ENCODE measurements at places on chromosomes 13 and 19. TPM values are rescaled to one million over a fixed set of nuclear protein-coding genes. Genes with fewer than 3 reads are reported as not detected.

The SKA3 gene
- 0.14 TPM for total RNA-seq

The SLITRK5 gene
- total RNA-seq, result 0.11 TPM

The CD37 gene
- total RNA-seq, result 4.7 TPM

The RNF225 gene
- total RNA-seq, result not detected

The LDLR gene
- 10.1 TPM for total RNA-seq

The ZNF490 gene
- 1.6 TPM for total RNA-seq

The STARD13 gene
- 8.6 TPM for total RNA-seq

The KANK3 gene
- 7.1 TPM for total RNA-seq

The SIAH3 gene
- total RNA-seq, result 0.02 TPM

The NLRP8 gene
- total RNA-seq, result not detected

- no peak for DNase-seq
- no peaks in the 10 kb centered on the region for H3K36me3 ChIP-seq
- H3K27ac ChIP-seq, result no peak overlapping the region
- H3K4me1 ChIP-seq, result no peaks in the 10 kb centered on the region
- H3K4me3 ChIP-seq, result no peak overlapping the region
Observed at GRCh38 chr19:1736280-1736679, 17.0 kb upstream of the ONECUT3 start.

DNA sequence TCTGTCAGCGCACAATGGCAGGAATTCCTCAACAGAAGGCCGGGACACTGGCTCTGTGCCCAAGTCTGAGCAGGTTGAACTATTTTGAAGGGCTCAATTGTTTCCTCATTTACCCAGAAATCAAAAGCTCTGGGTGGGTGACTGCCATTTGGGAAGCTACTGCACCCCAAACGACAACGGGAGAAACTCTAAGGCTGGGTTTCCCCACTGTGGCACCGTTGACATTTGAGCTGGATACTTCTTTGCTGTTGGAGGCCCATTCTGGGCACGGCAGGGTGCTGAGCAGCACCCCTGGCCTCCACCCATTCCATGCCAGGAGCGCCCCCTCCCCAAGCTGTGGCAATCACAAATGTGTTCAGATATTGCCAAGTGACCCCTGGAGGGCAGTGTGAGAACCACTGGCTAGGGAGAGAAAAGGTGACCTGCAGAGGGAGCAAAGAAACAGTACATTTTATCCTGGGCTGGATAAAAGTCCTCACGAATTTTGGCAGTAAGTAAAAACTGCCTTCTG, 62.5 kb downstream of the RFX2 start:
- H3K27ac ChIP-seq, result no peak overlapping the region
- no peak for DNase-seq
- H3K27me3 ChIP-seq, result no peaks in the 10 kb centered on the region

DNA sequence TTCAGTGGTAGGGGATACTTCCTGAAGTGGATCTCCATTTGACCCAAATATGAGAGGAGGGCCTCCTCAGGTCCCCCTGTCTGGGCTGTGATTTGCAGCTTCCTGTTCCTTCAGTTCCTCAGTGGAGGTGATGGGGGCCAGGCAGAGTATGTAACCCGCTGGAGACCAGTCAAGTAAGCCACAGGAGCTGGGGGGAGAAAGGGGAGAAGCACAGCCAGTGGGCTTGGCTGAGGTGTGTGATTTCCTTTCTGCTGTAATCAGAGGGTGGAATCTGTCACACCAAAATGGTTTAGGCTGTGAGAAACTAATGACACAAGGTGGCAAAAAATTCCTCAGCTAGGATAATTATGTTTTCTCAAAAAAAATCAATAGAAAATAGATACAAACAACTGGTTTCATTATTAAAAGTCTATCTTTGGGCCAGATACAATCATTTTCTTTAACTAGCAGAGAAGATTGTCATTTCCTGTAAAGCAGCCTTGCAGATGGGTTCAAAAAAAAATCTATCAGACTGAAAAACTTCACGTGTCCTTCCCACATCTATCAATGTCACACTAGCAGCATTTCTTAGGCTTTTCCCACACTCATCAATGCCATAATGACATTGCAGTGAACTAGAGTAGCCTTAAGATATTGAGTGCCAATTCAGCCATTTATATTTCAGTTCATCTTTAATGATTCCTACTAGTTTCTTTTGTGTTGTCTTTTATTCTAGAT, 1660.3 kb downstream of the EFNB2 start:
- no peaks in the 10 kb centered on the region for H3K27me3 ChIP-seq
- H3K4me1 ChIP-seq, result no peaks in the 10 kb centered on the region
- H3K4me3 ChIP-seq, result no peak overlapping the region
- no peak overlapping the region for H3K27ac ChIP-seq
- H3K36me3 ChIP-seq, result no peaks in the 10 kb centered on the region

GRCh38 chr13:114148521-114148855, 16.1 kb upstream of the RASA3 start:
- no peak overlapping the region for H3K27ac ChIP-seq
- no peaks in the 10 kb centered on the region for H3K36me3 ChIP-seq
- H3K4me3 ChIP-seq, result no peak overlapping the region
- no peaks in the 10 kb centered on the region for H3K27me3 ChIP-seq

DNA sequence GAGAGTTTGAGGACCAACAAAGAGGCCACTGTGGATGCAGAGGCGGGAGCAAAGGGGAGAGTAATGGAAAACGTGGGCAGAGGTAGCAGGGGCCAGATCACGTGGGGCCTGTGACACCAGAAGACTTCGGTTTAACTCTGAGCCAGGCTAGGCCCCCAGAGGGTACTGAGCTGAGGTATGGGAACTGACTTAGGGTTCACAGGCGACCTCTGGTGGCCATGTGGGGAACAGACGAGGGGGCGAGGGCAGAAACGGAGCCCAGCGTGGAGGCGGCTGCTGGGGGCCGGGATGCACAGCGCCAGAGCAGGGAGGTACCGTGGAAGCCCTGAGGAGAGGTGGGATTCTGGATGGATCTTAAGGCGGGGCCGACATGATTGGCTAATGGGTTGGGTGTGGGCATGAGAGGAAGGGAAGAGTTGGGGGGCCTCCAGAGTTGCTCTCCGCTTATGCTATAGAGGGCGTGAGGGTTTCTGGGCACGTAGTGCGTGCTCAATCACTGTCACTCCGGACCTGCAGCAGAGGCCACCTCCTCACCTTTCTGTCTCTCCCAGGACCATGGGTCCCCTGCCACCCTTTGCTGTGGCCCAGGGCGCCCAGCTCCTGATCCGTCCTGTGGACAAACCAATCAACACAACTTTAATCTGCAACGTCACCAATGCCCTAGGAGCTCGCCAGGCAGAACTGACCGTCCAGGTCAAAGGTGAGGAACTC, 13.7 kb downstream of the PVR start:
- peak; percentile 81 for DNase-seq
- no peaks in the 10 kb centered on the region for H3K27me3 ChIP-seq
- peaks cover 5% of the 10 kb centered on the region for H3K4me1 ChIP-seq
- H3K4me3 ChIP-seq, result no peak overlapping the region
- no peak overlapping the region for H3K27ac ChIP-seq

- no peak for DNase-seq
- H3K27ac ChIP-seq, result no peak overlapping the region
- H3K27me3 ChIP-seq, result no peaks in the 10 kb centered on the region
- H3K4me3 ChIP-seq, result no peak overlapping the region
- H3K36me3 ChIP-seq, result no peaks in the 10 kb centered on the region
Observed at GRCh38 chr13:80239116-80239515, 101.8 kb downstream of the SPRY2 start.

- H3K36me3 ChIP-seq, result no peaks in the 10 kb centered on the region
- no peaks in the 10 kb centered on the region for H3K4me1 ChIP-seq
- H3K27ac ChIP-seq, result no peak overlapping the region
- no peak for DNase-seq
- no peaks in the 10 kb centered on the region for H3K27me3 ChIP-seq
Observed at GRCh38 chr13:108606424-108606823, 23.0 kb upstream of the MYO16 start.

GRCh38 chr13:98801626-98802418, 49.4 kb upstream of the SLC15A1 start:
- H3K36me3 ChIP-seq, result peaks cover 4% of the 10 kb centered on the region
- no peak overlapping the region for H3K27ac ChIP-seq
- H3K4me1 ChIP-seq, result no peaks in the 10 kb centered on the region

- peaks cover 85% of the 10 kb centered on the region for H3K27me3 ChIP-seq
- H3K4me1 ChIP-seq, result no peaks in the 10 kb centered on the region
- H3K36me3 ChIP-seq, result no peaks in the 10 kb centered on the region
- DNase-seq, result no peak
Observed at GRCh38 chr19:6589711-6590257, 1.2 kb downstream of the CD70 start.

GRCh38 chr19:36488846-36489117, 579 bp downstream of the ZNF566 start:
- peak overlapping the region; percentile 97 for H3K4me3 ChIP-seq
- peaks cover 9% of the 10 kb centered on the region for H3K4me1 ChIP-seq
- no peaks in the 10 kb centered on the region for H3K27me3 ChIP-seq
- DNase-seq, result no peak

DNA sequence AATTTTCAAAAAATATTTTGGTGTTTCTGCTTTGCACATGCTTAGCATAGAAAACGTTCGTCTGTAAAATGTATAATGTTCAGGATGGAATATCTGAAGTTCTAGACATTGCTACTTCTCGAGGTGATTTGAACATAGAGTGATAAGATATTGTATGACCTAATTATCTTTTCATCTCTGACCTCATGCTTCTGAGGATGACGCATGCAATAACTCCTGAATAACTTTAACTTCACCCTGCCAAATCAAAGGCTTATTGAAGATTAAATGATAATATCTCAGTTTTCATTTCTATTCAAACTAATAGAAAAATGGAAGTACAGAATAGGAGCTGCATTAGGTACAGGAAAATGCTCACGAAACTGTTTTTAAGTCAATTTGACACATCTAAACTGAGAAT, 150.8 kb upstream of the ATXN8OS start:
- no peak overlapping the region for H3K4me3 ChIP-seq
- H3K36me3 ChIP-seq, result no peaks in the 10 kb centered on the region
- DNase-seq, result no peak
- H3K27ac ChIP-seq, result no peak overlapping the region
- H3K4me1 ChIP-seq, result no peaks in the 10 kb centered on the region

GRCh38 chr13:48817166-48817802, 158.4 kb upstream of the FNDC3A start:
- no peak overlapping the region for H3K27ac ChIP-seq
- H3K4me1 ChIP-seq, result no peaks in the 10 kb centered on the region
- H3K27me3 ChIP-seq, result no peaks in the 10 kb centered on the region
- H3K36me3 ChIP-seq, result no peaks in the 10 kb centered on the region

- no peaks in the 10 kb centered on the region for H3K36me3 ChIP-seq
- no peaks in the 10 kb centered on the region for H3K4me1 ChIP-seq
- no peak overlapping the region for H3K4me3 ChIP-seq
- no peak for DNase-seq
- no peak overlapping the region for H3K27ac ChIP-seq
- H3K27me3 ChIP-seq, result peaks cover 14% of the 10 kb centered on the region
Observed at GRCh38 chr19:29576046-29576606, 30.0 kb upstream of the POP4 start.

DNA sequence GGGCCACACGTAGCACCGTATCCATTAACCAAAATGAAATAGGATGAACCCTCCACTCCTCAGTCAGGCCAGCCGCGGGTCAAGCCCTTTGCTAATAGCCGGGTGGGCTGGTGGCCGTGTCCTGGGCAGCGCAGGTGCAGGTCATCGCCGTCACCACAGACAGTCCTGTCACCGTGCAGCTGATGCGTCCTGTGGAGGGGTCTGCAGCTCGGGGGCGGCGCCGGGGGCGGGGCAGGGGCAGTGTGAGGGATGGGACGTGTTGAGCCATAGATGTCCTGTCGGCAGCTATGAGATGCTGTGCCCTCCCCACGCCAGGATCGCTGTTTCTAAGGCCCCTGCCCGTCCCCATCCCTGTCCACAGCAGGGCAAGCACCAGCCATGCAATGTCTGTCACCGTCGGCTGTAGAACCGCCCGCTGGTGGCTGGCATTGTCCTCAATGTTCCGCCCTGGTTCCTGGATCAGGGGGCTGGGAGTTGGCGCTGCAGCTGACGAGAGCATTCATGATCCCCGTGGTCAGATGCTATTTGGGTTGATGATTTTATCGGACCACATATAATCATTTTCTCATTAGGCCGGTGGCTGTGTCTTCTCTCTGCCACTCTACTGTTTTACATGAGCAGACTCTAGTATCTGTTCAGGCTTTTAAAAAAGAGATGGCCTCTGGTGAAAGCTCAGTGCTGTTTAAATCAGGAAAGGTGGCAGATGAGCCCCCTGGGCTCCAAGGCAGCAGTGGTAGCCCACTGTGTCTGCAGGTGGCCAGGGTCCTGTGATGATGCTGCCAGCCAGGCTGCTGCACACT, 126.1 kb downstream of the KDM4B start:
- H3K4me3 ChIP-seq, result no peak overlapping the region
- peaks cover 34% of the 10 kb centered on the region for H3K4me1 ChIP-seq
- H3K27me3 ChIP-seq, result no peaks in the 10 kb centered on the region

GRCh38 chr13:43110036-43110435, 86.7 kb downstream of the DNAJC15 start:
- no peaks in the 10 kb centered on the region for H3K4me1 ChIP-seq
- H3K4me3 ChIP-seq, result no peak overlapping the region
- no peaks in the 10 kb centered on the region for H3K36me3 ChIP-seq
- no peak overlapping the region for H3K27ac ChIP-seq

GRCh38 chr13:97366172-97366688, 67.7 kb upstream of the RAP2A start:
- H3K27ac ChIP-seq, result no peak overlapping the region
- no peaks in the 10 kb centered on the region for H3K27me3 ChIP-seq
- H3K4me1 ChIP-seq, result peaks cover 4% of the 10 kb centered on the region
- no peak overlapping the region for H3K4me3 ChIP-seq
- peaks cover 4% of the 10 kb centered on the region for H3K36me3 ChIP-seq

DNA sequence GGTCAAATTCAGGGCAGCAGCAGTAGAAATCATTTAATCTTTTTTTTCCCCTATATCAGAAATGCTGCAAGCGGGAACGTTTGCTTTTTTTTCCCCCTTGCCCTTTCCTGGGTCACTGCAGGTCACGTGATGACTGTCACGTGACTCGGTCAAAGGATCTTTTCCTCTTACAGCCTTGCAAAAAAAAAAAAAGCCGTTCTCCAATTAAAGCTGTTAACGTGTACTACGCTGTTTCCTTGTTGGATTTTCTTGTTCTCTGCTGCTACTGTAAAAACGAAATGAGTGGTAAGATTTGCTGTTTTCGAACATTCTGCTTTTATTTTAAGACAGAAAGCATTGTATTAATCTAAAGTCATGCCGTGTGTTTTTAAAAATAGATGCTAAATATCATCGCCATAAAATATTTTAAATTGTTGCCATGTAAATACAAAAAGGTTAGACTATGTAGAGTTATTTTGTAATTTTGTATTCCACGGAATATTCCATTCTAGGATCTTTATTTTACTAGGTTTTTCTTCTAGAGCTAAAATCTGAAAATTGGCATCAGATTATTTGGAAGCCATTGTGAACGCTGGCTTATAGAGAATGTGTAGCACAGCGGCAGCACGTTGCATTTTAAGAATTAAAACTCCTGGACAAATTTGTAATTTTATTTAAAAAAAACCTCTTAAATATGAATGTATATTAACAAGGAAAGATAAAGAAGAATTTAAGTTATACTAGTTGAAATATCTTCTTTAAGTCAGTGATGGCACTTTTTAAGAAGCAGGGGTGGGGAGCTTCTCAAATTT, 109.8 kb upstream of the MLNR start:
- H3K27ac ChIP-seq, result peak overlapping the region; percentile 82
- peak; percentile 87 for DNase-seq
- H3K4me1 ChIP-seq, result peaks cover 26% of the 10 kb centered on the region
- H3K27me3 ChIP-seq, result no peaks in the 10 kb centered on the region
